ENCODE measurements at places on chromosomes 6 and 20.

GRCh38 chr6:140977403-140977802 is 1155.3 kb upstream of the GJE1 start:
- DNase-seq = no peak

GRCh38 chr20:32157611-32158010 is 48.1 kb downstream of the TM9SF4 start:
- DNase-seq = no peak

DNA sequence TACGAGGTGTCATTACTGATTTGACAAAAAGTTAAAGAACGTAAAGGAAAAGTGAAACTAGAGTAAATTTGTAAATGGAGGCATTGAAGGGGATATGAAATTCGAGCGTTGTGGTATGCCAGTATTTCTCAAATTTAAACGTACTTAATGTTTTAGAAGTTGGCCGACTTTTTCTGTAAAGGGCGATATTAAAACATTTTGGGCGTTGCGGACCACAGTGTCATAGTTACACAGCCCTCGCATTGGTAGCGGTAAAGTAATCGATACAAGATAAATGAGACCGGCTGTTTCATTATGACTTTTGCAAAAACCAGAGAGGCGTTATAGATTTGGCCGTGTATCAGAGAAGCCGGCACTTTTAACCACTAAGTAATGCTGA is 39.6 kb downstream of the OR2B2 start:
- peak; percentile 7 for DNase-seq

DNA sequence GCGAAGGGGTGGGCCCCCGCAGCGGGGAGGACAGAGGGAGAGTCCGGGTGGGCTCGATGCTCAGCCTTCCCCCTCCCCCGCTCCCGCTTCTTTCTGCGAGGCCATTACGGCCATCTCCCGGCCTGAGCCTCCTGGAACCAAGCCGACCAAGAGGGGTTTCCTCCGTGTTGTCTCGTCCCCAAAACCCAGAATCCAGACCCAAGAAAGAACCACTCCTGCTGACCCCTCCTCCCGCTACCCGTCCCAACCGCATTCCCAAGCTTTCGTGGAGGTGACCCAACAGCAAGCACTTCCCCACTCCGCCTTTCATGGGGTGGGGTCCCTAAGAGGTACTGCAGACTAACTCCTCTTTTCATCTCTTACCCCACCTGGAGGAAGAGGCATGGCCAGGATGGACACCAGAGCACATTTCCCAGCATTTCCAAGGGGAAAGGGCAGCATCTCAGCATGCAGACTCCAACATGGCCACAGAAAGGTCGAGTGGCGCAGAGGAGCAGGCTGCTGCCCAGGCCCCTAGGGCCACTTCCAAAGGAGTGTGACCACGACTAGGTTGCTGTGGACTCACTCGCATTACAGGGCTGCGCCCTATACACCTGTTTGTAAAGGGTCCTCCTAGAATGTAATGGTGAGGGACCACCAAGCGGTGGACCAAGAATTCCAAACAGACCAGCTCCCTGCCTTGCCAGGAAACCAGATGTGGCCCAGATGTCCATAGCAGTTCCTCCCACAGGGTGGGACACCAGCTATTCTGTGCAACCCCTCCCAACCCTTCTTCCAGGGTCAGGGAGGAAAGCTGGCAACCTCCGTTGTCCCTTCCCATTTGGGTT is 53.4 kb downstream of the MRPL14 start:
- no peak for DNase-seq

DNA sequence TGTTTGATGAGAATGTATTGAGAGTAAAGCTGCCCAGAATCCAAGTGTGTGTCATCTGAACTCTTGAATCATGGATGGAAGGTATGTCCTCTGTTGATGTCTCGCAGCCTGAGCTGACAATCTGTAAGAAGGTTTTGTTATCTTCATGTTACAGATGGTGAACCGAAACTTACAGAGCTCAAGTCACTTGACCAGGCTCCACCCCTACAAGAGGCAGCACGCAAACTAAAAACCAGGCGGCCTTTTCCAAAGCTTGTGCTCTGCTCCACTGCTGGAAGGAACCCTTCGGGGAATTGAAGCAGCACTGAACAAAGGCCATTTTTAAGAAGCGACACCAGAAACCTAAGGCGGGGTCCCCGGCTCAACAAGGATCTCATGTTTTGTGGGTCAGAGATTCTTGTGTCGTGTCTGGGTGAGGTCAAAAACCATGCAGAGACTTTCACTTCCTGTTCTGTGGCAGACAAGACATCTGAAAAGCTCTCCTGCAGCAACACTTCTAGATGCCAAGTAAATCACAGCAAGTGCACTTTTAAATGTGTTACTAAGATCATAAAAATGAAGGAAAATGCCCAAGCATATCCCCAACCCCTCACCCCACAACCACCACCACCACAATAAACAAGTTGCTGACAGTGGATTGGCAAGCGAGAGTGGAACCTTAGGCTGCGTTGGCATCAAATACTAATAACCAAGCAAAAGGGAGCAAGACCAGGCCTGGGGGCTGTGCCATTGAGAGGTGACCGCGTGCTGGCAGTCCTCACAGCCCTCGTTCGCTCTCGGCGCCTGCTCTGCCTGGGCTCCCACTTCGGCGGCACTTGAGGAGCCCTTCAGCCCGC is 27.3 kb downstream of the NQO2 start:
- DNase-seq = no peak

- no peak for DNase-seq
Measured at GRCh38 chr6:55955684-55956083, 80.3 kb upstream of the BMP5 start.

DNA sequence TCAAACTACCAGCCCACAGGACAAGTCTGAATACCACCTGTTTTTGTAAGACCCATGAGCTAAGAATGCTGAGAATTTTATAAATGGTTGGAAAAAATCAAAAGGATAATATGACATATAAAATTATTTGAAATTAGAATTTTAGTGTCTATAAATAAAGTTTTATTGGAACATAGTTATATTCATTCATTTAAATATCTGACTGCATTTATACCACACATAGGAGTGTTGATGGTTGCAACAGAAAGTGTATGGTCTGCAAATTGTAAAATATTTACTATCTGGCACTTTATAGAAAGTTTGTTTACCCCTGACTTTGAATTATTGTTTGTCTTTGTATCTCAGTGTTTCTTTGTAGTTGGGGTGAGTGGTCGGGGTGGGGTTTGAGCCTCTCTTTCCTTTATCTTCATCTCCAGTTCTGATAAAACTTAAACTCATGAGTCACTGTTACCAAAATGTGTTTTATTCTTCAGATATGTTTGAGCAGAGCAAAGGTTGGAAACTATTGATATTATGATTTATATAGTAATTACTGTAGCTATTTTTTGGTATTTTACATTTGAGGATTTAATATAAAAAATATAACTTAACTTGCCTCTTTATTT is 55.5 kb downstream of the CD2AP start:
- DNase-seq = no peak

GRCh38 chr6:151546941-151547659 is 53.3 kb downstream of the CCDC170 start:
- no peak for DNase-seq

- no peak for DNase-seq
Measured at GRCh38 chr6:21772477-21772876, 178.9 kb downstream of the SOX4 start.

- no peak for DNase-seq
Measured at GRCh38 chr6:131966443-131966842, 15.3 kb upstream of the CCN2 start.

GRCh38 chr20:13784271-13784892 is 337 bp downstream of the ESF1 start:
- no peak for DNase-seq

GRCh38 chr6:43608807-43609206 is 20.3 kb downstream of the GTPBP2 start:
- DNase-seq = no peak

- no peak for DNase-seq
Measured at GRCh38 chr6:151675746-151676459, 131.6 kb upstream of the ESR1 start.

GRCh38 chr6:25670793-25671513 is 18.9 kb downstream of the SCGN start:
- DNase-seq = no peak

GRCh38 chr6:431986-432385 is 40.4 kb downstream of the IRF4 start:
- no peak for DNase-seq

- DNase-seq = no peak
Measured at GRCh38 chr6:52407467-52407866, 12.7 kb upstream of the EFHC1 start.

GRCh38 chr20:9137001-9137400 is 68.1 kb downstream of the PLCB4 start:
- no peak for DNase-seq
